Panc1 (cell line): ENCODE measurements at places on chromosomes 7 and 10. TPM values are rescaled to one million over a fixed set of nuclear protein-coding genes. Genes with fewer than 3 reads are reported as not detected.
A peak's percentile ranks its signal among the peaks of the same experiment; 100 is the strongest.

Gene PPP1R17
- total RNA-seq, result not detected

Gene EPHA1
- total RNA-seq, result 0.39 TPM

Gene POLR3A
- 26.3 TPM for total RNA-seq

DNA sequence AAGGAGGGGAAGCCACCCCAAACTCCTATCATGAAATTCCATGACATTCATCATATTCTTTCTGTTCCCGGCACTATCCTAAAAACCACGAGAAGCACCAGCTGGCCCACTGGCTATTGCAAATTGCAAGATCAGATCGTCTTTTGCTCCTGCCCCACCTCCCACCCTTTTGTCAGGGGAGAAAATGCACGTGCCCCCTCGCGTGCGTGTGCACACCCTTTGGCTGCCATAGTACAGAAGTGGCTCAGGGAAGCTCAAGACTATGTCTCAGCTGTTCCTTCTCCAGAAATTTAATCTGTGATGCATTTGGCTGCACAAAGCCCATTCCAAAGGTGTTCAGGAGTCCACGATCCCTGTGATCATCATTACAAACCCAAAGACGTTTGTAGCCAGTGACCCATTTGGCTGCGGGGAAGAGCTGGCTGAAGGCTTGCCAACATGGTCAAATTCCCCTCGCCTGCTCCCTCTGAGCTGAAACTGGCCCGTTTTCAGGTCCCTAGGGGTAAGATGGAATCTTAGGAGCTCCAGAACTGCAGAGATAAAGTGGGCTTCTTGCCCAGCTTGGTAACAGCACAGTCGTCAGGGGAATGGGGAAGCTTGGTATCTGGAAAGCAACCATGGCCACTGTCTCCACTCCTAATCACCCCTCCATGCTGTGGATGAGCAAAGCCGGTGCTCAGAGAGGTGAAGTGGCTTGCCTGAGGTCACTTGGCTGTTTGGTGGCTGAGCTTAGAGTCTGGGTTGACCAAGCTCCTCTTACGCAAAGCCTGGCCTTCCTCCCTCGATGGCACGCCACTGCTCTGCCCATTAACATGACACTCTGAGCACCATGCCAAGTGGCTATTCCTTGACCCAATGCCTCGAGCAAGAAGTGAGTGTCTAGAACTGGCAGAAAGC lies 155.4 kb downstream of the NEURL1 start:
- H3K27me3 ChIP-seq, result no peaks in the 10 kb centered on the region
- no peaks in the 10 kb centered on the region for H3K4me1 ChIP-seq
- H3K27ac ChIP-seq, result no peak overlapping the region
- no peak for DNase-seq
- H3K36me3 ChIP-seq, result no peaks in the 10 kb centered on the region
- no peak overlapping the region for H3K4me3 ChIP-seq

- H3K27ac ChIP-seq, result peak overlapping the region; percentile 65
- no peaks in the 10 kb centered on the region for H3K27me3 ChIP-seq
- no peak for DNase-seq
- H3K36me3 ChIP-seq, result peaks cover 4% of the 10 kb centered on the region; the same call in 1 of the 2 replicates
Observed at GRCh38 chr7:99469381-99470065, 3.2 kb upstream of the ZNF789 start.

Gene BLNK
- total RNA-seq, result 0.10 TPM
